ENCODE measurements at places on chromosomes 2 and 18. TPM values are rescaled to one million over a fixed set of nuclear protein-coding genes. Genes with fewer than 3 reads are reported as not detected.

GRCh38 chr18:43780782-43781340 lies 503.6 kb upstream of the SYT4 start:
- no peaks in the 10 kb centered on the region for H3K4me1 ChIP-seq
- H3K36me3 ChIP-seq, result no peaks in the 10 kb centered on the region
- H3K27ac ChIP-seq, result no peak overlapping the region
- H3K4me3 ChIP-seq, result no peak overlapping the region

DNA sequence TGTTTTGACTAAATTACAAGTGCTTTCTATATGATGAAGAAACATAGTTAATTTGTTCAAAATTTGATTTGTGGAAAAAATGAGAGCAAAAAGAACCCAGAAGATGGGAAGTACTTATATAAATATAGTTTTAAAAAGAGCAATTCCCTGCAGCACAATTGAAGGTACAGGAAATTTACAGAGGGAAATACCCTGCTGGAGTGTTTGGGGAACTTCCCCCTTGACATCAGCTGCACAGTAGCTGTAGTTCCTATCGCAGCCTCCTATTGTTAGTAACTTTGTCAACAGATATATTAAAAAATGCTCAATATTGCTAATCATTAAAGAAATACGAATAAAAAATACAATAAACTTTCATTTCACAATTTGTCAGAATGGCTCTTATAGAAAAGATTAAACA lies 1118.8 kb upstream of the ZEB2 start:
- no peak for DNase-seq
- H3K4me1 ChIP-seq, result no peaks in the 10 kb centered on the region
- no peaks in the 10 kb centered on the region for H3K27me3 ChIP-seq
- no peaks in the 10 kb centered on the region for H3K36me3 ChIP-seq
- H3K27ac ChIP-seq, result no peak overlapping the region

- peak within 1 kb of the TSS; percentile 80 for H3K27ac ChIP-seq
- peaks cover 35% of the 10 kb centered on the region for H3K4me1 ChIP-seq
- H3K27me3 ChIP-seq, result no peaks in the 10 kb centered on the region
- DNase-seq, result peak; percentile 37
Observed at GRCh38 chr2:27086724-27087593, at the start of gene KHK. Gene KHK, plus strand, starts transcription at chr2:27086772. Its CDS starts 488 bp downstream, at chr2:27087260.

Gene UGT1A3
- not detected for total RNA-seq

Measured in activated CD4-positive, alpha-beta memory T cell treated with anti-CD3 and anti-CD28 coated beads, Interleukin-2, amount 10 ng/mL, durations not matched to agents 7 days and 5 days (primary cell).